ENCODE measurements at places on chromosomes 11 and 22.

- DNase-seq, result peak; percentile 15
These were observed 43.4 kb upstream of the SC5D start for GRCh38 chr11:121249039-121249663.

DNA sequence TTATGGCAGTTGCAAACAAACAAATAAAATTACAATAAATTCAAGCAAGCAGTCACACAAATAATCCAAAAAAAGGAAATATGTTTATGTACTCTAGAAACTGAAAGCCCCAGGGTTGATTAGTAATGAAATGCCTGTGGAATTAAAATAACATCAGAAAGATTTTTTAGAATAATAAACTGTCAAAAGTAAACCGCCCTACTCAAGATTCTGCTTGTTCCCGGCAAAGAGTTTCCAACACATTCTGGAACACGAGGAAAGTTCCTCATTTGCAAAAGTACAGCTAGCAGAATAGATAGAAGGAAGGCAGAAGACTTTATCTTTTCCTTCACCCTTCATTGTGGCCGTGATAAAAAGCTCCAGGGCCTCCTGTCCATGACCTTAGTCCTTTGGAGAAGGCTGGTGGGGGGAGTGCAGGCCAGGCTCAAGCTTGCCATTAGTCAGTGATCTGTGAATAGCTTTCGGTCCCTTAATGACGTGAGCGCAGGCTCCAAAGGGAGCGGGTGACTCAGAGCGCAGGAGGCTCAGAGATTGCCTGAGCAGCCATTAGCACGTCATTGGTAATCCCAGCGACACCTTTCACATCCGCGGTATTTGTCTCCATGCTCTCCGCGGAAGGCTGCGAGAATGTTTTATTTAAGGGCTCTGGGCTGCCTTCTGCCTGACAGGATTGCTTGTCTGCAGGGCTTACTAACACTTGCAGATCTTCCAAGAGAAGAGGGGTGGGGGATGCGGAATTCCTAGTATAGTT lies 458.3 kb downstream of the METTL15 start:
- no peak for DNase-seq

DNA sequence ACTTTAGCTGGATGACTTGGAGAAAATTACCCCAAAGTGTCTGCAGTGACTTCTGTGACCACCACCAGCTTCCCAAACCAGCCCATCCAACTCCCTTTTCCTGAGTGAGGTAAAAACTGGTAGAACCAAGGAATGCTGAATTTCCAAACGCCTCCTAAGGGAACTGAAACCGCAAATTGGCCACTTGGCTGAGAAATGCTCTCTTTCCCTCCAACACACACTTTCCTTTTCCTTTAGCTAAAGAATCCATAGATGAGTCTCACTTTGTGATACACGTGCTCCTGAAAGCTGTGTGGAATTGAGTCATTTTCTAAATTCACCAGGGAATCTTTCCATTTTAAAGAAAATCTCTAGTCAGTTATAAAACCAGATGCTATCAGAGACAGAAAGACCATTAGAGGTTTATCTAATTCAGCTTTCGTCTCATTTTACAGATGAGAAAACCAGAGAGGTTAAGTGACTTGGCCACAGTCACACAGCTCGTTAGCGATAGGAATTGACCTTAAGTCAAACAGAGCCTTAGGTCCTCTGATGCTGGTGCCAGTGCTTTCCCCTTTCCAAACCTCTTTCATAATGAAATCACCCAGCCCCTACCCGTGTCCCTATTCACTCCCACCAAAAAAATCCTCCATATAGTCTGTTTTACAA lies 137.2 kb downstream of the COMMD9 start:
- no peak for DNase-seq

GRCh38 chr11:105588001-105588400 lies 21.9 kb upstream of the GRIA4 start:
- no peak for DNase-seq

GRCh38 chr22:29817724-29818123 lies 20.4 kb downstream of the ASCC2 start:
- no peak for DNase-seq

GRCh38 chr11:17967661-17968060 lies 45.2 kb downstream of the SERGEF start:
- DNase-seq, result no peak

DNA sequence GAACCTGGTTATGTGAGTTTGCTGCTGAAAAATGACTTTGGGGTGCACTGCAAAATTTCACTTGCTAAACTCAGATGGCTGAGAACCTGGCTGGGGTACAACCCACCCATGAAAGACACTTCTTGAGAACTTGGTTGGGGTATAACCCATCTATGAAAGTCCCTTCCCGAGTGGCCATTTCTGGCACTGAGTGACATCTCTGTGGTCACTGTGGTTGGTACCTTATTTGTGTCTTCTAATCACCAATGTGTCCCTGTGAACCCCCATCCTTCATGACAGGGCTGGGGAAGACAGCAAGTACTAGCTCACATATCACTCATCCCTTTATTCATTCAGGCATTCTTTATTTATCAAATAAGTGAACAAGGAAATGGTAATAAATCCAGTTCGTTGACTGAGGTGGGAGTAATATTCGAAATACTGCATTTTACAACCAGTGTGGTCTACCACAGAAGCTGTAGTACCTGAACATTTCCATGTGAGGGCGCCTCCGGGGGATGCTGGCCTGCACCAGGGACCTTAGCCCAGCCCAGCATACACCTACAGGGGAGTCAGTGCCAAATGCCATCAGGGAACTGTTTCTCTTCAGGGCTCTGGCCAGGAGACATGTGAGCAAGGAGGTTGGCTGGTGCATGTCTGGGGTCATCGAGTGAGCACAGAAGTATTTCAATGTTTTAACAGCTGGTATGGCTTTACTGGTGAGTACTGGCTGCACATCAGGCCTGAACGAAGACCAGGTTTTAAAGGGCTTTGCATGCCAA lies 122.1 kb downstream of the CSNK2A3 start:
- DNase-seq, result peak; percentile 2

DNA sequence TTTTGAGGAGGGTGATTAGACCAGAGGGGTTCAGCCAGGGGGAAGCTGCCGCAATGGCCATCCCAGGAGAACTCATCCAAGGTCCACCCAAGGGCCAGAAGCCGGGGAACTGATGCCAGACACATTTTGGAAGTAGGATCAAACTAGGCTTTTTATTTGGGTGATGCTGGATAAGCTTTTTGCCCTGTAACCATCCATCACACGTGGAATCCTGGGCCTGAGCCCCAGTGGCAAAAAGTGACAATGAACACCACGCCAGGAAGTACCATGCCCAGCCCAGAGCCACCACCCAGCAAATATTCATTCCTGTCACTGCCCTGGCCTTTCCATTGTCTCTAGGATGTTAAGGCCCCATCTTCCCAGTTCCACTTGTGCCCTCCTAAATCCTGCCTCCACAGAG lies 85.9 kb downstream of the ZC3H12C start:
- DNase-seq, result no peak

- DNase-seq, result no peak
These were observed 24.7 kb downstream of the MACROD1 start for GRCh38 chr11:64141081-64141783.

GRCh38 chr22:38177926-38178604 lies 3.6 kb downstream of the PLA2G6 start:
- no peak for DNase-seq

- no peak for DNase-seq
These were observed 28.9 kb downstream of the CD5 start for GRCh38 chr11:61131186-61131585.

DNA sequence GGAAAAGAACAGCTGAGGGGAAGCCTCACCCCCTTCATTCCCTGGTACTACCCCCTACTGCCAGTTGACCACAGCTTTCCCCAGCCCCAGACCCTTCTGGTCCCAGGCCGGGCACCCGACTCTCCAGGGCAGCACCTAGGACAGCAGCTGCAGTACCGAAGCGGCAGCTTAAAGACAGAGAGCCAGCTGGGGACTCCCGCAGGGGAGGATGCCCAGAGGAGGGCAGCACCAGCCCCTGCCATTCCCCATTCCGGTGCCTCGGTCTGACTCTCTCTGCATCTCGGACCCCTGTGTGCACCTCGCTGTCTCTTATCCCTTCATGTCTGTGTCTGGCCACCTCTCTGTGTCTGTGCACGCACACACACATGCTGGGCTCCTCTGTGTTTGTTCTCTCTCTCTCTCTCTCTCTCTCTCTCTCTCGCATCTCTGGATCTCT lies 9.4 kb downstream of the IGSF9B start:
- no peak for DNase-seq

DNA sequence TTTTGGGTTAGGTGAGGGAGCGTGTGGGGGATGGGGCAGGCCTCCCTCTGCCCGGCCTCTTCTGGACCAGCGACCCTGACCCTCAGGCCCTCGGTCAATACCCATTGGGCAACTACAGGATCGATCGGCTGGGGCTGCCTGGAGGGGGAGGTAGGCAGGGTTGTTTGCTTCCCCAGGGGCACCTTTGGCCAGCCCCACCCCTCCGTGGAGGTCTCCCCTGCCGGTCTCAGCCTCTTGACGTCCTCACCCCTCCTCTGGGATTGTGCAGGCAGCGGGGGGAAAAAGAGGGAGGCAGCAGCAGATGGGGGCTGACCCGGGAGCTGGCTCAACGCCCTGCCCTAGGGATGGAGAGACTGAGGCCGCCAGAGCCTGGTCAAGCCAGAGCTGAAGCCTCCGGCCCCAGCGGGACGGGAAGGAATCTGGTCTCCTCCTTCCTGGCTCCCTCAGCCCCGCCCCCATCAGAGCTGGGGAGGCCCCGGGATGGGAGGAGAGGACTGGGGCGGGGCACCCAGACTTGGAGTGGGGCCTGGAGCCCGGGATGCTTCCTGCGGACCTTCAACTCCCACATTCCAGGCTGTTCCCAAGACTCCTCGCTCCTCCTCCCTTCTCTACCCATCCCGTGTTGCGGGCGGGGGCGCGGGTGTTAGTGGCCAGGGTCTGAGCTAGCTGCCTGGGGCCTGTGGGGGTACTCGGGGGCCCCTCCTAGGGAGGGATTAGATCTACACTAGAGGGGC lies 14.4 kb upstream of the CDC42EP1 start:
- DNase-seq, result no peak

GRCh38 chr11:113282898-113283437 lies 31.4 kb upstream of the TTC12 start:
- no peak for DNase-seq

GRCh38 chr22:41857155-41857859 lies 24.4 kb downstream of the SREBF2 start:
- DNase-seq, result peak; percentile 80

- DNase-seq, result no peak
These were observed 36.3 kb downstream of the ETS1 start for GRCh38 chr11:128551058-128551457.

GRCh38 chr11:114178656-114179055 lies 117.5 kb upstream of the NNMT start:
- no peak for DNase-seq

- no peak for DNase-seq
These were observed 60.4 kb downstream of the ST3GAL4 start for GRCh38 chr11:126415669-126416420.

- no peak for DNase-seq
These were observed 27.8 kb downstream of the LIMK2 start for GRCh38 chr22:31239771-31240370.

GRCh38 chr11:113615773-113616172 lies 90.3 kb downstream of the TMPRSS5 start:
- no peak for DNase-seq

DNA sequence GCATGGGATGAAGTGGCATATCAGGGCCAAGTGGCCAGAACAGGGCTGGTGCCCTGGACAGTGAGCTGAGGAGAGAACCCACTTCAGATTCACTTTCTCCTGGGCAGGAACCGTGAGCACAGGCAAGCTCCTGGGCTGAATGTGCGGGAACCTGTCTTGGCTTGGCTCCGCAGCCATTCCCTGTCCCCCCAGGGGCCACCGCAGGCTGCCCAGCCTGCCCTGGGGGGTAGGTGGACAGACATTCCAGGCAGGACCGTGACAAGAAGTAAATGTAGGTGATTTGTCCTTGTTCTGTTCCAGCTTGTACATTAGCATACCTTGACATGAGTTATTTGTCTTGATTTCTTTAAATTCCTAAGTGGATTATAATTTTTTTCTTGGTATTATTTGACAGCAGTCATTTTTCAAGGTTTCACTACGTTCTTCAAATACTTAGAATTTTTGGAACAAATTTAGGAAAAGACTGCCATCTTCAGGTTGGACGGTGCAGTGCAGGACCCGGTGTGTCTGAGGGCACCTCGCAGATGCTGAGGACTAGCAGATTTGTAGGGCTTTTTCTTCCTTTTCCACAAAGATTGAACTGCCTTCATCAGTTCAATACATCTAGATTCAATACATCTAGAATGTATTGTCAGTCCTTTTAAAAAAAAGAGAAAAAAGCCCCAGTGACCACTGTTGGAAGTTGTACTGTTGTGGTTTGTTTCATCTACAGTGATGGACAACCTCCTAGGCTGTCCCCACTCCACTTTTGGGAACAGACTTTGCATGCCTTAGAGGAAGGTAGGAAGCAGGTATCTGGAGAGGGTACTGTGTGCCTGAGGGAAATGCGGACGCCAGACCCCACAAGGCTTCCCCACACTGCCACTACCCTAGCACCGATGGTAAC lies 115.1 kb upstream of the RASSF10 start:
- peak; percentile 21 for DNase-seq

- no peak for DNase-seq
These were observed 68.6 kb downstream of the LRP5 start for GRCh38 chr11:68380786-68381622.

GRCh38 chr11:66686100-66686785 lies 8.6 kb upstream of the RBM4B start:
- no peak for DNase-seq

DNA sequence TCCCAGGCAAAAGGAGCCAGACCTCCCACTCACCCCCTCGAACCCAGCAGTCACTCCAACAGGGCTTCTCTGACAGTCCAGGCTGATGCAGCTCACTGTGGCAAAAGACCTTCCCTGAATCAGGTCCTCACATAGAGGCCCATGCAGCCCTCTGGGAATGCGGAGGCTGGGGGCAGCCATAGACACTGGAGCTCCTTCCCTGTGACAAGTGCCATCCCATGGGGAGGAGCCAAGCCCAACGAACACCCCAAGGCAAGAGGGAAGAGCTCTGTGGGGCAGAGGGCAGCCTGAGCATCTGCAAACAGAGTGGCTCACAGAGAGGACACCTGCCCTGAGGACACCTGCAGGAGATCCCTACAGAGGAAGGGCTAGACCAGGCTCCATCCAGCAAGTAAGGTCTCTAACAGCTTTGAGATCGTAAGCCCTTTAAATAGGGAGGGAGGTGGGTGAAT lies at the start of gene LINC01488:
Gene LINC01488, plus strand, starts transcription at position 271 of the 452 bp plus-strand sequence.
- DNase-seq, result no peak

DNA sequence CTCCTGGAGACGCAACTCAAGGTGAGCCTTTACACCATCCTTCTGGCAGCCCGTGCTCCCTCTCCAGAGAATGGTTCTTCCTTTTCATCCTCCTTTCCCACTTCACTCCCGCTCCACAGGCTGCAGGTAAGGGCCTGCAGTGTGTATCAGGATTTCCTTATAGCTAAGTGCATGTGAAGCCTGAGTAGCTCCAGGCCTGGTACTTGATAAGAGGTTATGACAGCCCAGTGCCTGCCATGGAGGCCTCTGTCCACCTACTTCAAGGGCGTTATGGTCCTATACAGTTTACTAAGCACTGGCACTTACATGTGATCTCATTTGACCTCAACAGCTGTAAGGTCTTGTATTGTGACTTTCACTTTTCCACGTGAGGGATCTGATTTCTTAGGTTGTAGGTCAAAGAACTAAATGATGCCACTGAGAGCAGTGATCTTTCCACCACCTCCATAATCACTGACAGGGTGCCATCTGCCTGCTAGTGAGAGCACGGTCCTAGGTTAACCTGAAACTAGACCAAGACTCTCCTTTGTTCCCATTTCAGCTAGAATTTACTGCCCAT lies 18.1 kb downstream of the SSH3 start:
- no peak for DNase-seq

Data from stimulated activated CD4-positive, alpha-beta T cell treated with anti-CD3 and anti-CD28 coated beads, TNF-alpha, amount 100 ng/mL, for 48 hours (primary cell).